ENCODE measurements at places on chromosomes 1 and 21.

- DNase-seq, result no peak
Observed at GRCh38 chr1:24923485-24924113, 6.5 kb downstream of the RUNX3 start.

GRCh38 chr1:114082867-114083585, 70.6 kb downstream of the SYT6 start:
- no peak for DNase-seq

DNA sequence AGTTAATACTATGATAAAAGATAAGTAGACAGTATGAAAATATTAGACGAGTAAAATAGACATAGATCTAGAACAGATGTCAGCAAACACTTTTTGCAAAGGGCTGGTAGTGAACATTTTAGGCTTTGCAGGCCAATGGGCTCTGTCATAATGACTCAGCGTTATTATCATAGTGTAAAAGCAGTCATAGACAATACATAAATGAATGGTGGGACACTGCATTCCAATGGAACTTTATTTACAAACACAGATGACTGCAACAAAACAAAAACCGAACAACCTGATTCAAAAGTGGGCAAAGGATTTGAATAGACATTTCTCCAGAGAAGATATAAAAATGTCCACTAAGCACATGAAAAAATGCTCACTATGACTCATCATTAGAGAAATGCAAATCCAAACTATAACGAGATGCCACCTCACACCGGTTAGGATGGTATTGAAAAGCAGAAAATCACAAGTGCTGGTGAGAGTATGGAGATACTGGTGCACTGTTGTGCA, 7.3 kb downstream of the GSTM5 start:
- no peak for DNase-seq

GRCh38 chr1:97138515-97139032, 417.0 kb downstream of the PTBP2 start:
- DNase-seq, result no peak

- no peak for DNase-seq
Observed at GRCh38 chr1:202589190-202589930, 120.9 kb downstream of the SYT2 start.

DNA sequence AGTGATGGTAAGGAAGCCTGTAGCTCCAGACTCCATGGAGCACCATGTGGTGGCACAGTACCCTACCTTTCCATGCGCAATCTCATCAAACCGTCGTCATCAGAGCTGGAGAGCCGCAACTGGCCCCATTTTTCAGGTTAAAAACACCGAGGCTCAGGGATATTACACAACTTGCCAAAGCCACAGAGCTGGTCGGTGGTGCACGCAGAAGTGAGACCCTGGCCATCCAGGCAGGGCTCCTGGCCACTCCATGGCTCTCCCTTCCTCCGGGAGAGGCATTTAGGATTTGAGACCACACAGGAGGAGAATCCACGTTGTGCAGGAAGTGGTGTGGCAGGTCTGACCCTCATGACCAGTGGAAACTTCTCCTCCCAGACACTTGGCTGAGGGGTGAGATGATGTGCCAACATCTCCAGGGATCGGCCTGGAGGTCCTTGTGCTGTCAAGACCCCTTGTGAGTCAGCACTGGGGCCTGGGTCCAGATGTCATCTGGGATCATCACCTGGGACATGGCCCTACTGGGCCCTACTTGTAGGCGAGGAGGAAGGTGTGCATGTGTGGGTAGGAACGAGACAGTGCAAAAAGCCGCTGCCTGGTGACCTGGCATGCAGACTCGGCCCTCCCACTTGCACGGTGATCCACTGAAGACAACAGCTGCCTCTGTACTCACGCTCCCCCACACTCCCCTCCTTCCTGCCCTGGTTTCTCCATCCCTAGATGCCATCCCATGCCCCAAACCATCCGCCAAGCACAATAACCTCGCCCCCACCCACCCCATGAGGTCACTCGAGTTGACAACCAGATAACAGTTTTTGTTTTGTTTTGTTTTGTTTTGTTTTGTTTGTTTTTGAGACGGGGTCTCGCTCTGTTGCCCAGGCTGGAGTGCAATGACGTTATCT, 10.4 kb downstream of the TFF3 start:
- DNase-seq, result peak; percentile 6

GRCh38 chr1:226308723-226309397, at the start of gene LIN9:
TSS of gene LIN9 (minus strand) at chr1:226309164. CDS start at chr1:226309139, 25 bp downstream.
- DNase-seq, result peak; percentile 95

DNA sequence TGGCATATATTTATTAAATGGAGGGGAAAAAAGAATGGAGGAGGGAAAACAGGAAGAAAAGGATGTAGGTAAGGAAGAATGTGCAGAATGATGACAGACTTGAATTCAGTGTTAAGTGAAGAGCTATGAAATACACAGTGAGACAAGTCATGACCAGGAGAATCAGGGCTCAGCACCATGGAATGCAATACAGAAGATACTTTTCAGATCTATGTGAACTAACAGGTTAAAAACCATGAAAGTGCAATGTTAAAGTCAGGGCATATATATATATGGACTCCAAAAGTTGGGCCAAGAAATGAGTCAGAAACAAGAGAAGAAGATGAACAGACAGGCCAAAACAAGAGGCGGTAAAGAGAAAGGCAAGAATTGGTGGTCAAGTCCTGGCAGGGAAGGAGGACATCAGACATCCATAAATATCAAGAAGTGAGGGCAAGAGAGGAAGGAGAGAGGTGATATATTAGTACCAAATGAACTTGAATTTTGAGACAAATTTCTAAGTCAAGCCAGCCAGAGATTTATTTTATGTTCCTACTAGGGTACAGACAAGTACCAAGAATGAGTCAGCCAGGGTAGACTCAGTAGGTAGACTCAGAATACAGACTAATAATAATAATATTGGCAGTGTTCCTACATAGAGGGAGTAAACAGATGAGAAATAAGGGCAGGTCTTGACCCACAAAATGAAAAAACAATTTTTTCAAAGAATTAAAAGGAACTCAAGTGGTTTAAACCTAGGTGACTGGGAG, 39.5 kb upstream of the MCOLN3 start:
- no peak for DNase-seq

- DNase-seq, result peak; percentile 88
Observed at GRCh38 chr1:1063945-1064831, 9.9 kb downstream of the RNF223 start.

- no peak for DNase-seq
Observed at GRCh38 chr1:230681599-230681998, 32.3 kb downstream of the AGT start.

GRCh38 chr1:62068416-62068843, 126.2 kb upstream of the L1TD1 start:
- DNase-seq, result no peak

DNA sequence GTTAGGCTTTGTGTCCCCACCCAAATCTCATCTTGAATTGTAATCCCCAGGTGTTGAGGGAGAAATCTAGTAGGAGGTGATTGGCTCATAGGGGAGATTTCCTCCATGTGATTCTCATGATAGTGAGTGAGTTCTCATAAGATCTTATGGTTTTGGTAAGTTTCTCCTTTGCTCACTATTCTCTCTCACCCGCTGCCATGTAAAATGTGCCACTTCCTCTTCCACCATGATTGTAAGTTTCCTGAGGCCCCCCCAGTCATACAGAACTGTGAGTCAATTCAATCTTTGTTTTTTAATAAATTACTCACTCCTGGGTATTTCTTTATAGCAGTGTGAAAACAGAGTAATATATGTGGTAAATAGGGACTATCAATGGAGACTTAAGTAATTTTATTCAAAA, 434.5 kb upstream of the OLFM3 start:
- no peak for DNase-seq

- no peak for DNase-seq
Observed at GRCh38 chr1:14851760-14852159, 253.3 kb downstream of the KAZN start.

GRCh38 chr1:20739225-20739624, 6.7 kb upstream of the SH2D5 start:
- DNase-seq, result no peak

- no peak for DNase-seq
Observed at GRCh38 chr1:168752171-168752832, 23.3 kb upstream of the DPT start.

GRCh38 chr1:222413436-222413835, 134.5 kb downstream of the HHIPL2 start:
- DNase-seq, result no peak

GRCh38 chr1:81179242-81179641, 621.5 kb upstream of the ADGRL2 start:
- DNase-seq, result no peak

- no peak for DNase-seq
Observed at GRCh38 chr1:226754793-226755533, 15.9 kb upstream of the ITPKB start.

DNA sequence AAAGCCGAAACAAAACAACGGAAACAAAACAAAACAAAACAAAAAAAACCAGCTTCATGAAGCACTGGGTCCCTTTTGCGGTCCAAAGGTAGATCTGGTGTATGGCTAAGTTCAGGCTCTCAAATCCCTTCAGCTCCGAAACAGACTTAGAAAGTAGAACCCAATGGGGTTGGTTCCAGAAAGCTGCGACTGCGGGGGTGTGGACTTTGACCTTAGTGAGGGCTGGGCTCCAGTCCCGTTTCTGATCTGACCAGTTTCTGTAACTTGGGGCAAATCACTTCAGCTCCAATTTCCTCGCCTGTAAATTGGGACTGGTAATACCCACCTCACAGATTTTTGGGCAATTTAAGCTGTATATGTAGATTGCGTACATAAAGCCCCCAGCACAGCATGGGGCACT, 105.2 kb downstream of the ZSCAN20 start:
- no peak for DNase-seq

DNA sequence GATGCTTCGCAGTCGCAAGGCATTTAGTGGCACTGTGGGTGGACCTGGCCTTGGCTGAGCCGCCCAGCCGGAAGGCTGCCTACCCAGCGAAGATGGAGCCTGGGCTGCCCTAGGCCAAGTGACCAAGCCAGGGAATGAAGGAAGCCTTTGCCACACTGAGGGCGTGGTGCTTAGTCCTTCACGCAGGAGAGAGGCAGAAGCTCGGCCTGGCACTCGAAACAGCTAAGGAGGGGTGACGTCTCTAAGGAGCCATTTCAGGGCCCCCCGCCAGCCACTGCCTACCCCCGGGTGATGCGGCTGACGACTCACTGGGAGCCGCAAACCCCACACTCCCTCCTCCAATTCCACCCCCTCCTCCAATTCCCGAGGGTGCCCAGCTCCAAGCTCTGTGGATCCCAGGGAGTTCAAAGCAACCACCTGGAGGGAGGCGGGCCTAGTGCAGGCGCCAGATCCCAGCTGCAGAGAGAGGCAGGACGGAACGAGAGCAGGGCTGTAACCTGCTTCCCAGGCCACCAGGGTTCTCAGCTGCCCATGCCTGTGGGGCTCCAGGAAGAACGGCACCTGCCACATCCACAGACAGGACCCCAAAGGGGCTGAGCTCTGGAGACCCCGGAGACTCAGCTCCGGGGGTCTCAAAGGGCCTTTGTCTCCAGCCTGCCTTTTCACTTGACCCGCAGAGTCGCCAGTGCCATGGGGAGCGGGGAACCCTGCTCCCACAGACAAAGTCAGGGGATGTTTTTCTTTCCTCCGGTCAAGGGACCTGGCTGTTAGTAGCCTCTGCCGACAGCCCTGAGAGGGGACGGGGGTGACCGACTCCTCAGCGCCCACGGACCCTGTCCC, 75.8 kb downstream of the ARHGEF16 start:
- no peak for DNase-seq

DNA sequence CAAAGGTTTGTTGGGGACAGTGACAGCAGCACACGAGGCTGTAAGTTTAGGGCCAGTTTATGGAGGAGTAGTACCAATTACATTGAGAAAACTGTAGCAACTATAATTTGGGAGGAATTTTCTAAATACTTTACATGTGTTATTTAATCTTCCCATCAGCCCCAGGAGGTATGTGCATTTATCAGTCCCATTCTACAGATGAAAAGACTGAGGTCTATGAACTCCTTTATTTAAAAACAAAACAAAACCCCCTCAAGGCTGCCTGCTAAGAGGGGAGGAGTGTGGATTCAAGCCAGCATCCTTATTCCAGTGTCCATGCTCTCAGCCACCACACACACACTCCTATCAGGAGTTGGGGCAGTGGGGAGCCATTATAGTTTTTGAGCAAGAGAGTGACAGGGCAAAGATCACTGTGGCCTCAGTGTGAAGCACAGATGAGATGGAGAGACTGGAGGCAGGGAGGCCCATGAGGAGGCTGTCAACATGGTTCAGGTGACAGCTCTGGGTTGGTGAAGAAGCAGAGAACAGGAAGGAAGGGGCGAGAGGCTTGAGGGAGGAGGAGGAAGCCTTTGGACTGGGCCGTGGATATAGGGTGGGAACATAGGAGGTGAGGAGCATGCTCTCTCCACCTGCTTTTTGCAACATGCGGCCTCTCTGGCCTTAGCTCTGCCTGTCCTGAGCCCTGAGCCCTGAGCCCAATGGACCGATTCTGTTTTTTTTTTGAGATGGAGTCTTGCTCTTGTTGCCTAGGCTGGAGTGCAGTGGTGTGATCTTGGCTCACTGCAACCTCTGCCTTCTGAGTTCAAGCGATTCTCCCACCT, 9.7 kb downstream of the TNFRSF1B start:
- DNase-seq, result no peak

GRCh38 chr1:23029337-23029736, 10.1 kb downstream of the KDM1A start:
- DNase-seq, result no peak

GRCh38 chr21:45098867-45099266, 24.5 kb downstream of the ADARB1 start:
- DNase-seq, result no peak

DNA sequence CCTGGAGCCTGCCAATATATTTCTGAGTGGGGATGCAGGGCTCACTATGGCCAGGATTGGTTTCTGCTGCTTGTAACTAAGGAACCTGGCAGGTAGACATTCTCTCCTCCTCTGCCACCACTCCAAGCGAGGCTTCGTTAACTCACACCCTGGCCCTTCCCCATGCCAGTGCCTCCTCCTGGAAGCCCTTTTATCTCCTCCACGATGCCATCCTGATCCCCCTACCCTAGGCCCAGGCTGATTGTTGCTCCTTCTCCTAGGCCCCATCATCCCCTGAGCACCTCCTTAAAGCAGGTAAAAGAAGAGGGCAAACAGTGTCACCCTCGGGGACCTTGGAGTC, 118.5 kb downstream of the DMRTB1 start:
- no peak for DNase-seq

DNA sequence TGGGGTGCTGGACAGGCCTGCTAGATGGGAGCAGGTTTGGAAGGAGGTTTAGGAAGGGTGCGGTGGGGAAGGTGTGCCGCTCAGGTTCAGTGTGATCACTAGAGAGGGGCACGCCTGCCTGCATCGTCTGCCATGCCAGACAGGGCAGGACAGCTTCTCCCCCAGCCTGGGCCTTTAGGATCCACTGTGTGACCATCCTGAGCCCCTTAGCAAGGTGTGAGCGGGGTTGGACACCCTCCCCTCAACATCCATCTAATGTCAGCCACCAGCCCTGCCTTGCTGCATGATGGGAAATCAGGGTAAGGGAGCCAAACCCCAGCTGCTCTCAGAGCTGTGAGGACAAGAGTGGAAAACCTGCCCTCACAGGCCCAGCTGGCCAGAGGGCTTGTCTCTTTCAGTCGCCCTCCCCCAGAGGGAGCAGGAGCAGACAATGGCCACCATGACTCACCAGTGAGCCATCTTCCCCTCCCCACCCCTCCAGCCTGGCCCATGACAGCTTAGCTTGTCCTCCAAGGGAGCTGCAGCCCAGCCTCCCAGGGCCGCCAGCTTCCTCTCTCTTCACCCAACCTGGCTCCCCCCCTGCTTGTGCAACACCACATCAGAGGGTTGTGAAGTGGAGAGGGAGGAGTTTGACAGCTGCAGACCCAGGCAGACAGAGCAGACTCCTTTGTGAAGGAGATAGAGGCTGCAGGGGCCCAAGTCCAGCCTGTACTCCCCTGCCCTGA, 37.0 kb downstream of the NUAK2 start:
- DNase-seq, result peak; percentile 70
